Amygdala (tissue), 56 donors: ENCODE measurements at places on chromosomes 4 and X.

DNA sequence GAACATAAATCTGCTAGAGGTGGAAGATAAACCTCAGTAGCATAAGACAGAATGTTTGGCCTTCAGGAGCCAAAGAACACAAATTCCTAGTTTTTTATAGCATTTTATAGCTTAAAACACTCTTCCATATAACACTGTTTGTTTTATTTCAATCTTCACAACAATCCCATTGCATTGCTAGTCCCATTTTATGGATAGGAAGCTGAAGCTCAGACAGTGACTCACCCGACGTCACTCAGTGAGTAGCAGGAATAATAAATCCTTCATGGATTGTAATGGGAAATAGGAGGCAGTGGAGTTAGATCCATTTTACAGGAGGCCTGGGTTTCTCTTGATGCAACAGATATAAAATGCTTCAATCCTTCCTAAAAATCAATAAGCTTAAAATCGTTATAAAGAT, 217.5 kb downstream of the RAB28 start:
- no peak for DNase-seq

DNA sequence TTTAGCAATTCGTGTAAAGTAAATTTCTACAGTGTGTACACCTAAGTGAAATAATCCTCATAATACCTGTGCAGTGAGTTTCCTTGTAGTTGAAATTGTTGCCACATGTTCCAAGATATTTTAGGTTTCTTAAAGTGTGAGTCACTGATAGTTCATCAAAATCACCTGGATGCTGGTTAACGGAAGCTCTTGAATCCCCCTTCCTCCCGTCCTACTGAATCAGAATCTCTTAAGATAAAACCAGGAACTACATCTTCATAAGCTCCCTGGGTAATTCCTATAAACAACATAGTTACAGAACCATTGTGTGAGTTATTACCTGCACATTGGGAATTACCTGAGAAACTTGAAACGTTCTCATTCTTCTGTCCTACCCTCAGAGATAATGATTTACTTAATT, 197.4 kb upstream of the HS3ST1 start:
- no peak for DNase-seq

DNA sequence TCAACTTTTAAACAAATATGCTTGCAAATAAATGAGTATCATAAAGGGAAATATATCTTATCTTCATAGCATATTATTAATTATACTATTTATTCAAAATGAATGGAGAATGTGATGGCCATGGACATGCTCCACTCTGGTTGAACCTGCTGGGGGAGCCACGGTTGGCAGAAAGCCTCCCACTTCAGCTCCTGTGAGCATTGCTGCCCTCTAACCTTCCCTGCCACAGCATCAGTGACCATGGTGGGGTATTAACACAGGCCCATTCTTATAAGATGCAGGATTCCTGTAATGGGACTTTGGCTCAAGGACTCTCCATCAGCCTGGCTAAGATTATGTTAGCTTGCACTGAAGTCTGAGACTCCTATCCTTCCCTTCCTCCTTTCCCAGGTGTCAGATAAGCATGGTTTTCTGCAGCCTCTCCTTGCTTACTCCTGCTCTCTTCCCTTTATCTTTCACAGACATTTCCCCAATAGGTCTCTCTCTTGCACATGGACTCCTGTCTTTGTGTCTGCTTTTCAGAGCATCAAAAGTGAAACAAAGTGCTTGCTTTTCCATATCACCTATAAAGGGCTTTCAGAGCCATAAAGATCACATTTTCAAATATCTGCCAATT, 4.9 kb upstream of the ABRAXAS1 start:
- DNase-seq: no peak

- DNase-seq: no peak
Measured at GRCh38 chr4:172055498-172055897, 242.3 kb downstream of the GALNTL6 start.

DNA sequence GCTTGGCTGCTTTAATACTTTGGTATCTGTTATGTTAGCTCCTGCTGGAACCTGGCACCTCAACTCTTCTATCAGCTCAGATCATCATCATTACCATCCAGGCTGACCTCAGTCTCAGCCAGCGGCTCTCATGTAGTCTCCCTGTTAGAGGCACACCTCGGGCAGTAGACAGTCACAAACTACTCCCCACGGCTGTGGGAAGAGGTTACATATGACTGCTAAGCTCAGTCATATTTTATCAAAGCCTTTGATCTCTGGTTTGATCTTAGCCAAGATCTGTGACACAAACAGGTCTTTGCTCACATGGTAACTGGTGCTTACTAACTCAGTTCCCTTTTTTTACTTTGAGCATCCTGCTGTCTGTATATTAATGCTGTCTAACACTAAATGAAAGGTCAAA, 384.9 kb downstream of the CENPC start:
- DNase-seq: no peak

DNA sequence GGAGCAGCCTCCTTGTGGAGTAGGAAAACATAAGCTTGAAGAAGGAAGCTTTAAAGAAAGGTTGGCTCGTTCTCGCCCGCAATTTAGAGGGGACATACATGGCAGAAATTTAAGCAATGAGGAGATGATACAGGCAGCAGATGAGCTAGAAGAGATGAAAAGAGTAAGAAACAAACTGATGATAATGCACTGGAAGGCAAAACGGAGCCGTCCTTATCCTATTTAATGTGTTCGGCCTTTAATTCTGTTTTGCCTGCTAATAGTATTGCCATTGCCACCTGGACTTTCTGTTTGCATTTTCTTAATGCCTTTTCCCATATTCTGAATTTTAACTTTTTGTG, 1.4 kb downstream of the TCEAL1 start:
- no peak for DNase-seq

GRCh38 chr4:123562994-123563750, 166.6 kb downstream of the SPRY1 start:
- DNase-seq: no peak

GRCh38 chr4:100016191-100016590, 66.1 kb upstream of the H2AZ1 start:
- no peak for DNase-seq

DNA sequence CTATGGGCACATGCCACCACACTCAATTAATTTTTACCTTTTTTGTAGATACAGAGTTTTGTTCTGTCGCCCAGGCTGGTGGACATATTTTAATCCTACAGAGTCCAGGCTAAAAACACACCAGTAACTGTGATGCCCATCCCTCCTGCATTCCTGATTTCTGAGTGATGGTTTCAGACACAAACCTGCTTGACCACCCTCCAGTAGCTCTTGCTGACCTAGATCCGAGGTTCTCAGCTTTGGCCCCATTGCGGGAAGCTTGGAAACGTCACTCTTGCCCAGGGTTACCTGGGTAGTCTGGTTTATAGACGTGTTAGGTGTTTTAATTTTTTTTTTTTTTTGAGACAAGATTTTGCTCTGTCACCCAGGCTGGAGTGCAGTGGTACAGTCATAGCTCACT, 7.5 kb downstream of the CD99 start:
- no peak for DNase-seq

DNA sequence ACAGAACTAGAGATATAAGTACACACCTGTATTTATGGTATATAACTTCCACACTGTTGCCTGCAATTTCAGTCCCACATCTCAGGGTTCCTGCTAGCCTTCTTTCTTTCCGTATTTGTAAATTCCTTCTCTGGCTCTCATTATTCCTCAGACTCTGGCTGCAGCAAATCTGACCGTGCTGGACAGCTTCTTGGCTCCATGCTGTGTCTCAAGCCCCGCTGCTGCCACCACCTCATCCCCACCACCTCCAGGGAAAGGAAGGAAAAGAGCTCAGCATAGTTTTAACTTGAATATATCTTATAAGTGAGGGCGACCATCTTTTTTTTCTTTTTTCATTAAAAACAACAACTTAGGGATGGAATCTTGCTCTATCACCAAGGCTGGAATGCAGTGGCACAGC, 155.6 kb upstream of the CXCL13 start:
- no peak for DNase-seq

DNA sequence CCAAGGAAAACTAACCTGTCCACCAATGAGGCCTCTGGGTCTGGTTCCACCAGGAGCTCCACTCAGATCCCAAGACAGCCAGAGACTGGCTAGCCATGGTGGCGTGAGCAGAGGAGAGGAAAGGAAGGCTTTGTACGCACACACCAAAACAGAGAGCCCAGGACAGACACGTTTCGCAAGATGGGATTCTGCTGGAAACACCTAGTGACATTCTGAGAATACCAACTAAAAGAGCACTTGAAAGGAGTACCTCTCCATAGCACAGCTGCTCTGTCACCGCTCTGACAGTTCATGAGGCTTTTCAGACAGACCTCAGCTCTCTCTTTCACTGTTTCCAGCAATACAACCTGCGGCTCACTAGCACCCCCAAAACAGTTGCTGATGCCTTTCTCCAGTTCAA, 105.0 kb downstream of the SH3KBP1 start:
- no peak for DNase-seq

GRCh38 chr4:77124576-77124975, 32.4 kb upstream of the CCNG2 start:
- no peak for DNase-seq

- DNase-seq: no peak
Measured at GRCh38 chr4:45172636-45173035, 446.3 kb upstream of the GNPDA2 start.

DNA sequence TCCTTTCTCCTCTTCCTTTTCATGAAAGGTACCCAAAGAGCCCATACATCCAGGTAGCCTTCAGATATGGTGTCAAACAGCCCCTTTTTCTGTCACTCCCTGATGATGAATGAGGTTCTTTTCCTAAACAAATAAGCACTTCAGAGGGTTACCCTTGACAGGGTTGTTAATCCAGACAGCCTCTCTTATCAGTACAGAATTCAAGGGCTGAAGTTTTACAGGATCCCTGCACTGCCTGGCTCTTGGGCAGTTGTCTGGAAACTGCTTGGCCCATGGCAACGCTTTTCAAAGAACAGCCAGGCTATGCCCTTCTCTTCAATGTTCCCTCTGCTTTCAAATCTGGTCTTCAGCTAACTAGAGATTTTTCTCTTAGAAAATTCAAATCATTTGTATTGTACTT, 352.6 kb upstream of the FAM241A start:
- no peak for DNase-seq

GRCh38 chrX:109841869-109842579, 109.0 kb upstream of the ACSL4 start:
- no peak for DNase-seq

- DNase-seq: no peak
Measured at GRCh38 chr4:88002786-88003185, 4.6 kb upstream of the PKD2 start.

DNA sequence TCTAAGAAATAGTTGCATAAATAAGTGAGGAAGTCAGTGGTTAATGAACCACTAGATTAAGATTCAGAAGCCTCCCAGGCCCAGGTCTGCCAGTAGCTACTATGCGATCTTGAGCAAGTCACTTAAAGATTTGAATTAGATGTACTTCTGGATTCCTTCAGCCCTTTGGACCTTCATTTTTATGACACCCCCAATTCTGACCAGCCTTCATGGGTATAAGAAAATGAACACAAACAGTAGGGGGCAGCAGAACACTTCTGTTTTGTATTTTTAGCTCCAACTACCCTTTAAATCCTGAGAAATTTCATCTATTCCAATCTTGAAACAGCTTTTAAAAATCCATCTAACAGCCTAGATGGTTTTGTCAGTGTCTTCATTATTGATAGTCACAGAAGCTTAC, 19.0 kb downstream of the TMEM47 start:
- DNase-seq: no peak
